Activated CD4-positive, alpha-beta T cell treated with anti-CD3 and anti-CD28 coated beads, Interleukin-2, amount 50 U/mL, for 1 hour (primary cell): ENCODE measurements at places on chromosomes 7 and 10.

GRCh38 chr10:58969576-58969975 is 206.9 kb upstream of the PHYHIPL start:
- no peak for DNase-seq

- DNase-seq, result no peak
Observed at GRCh38 chr10:67665491-67665890, 30.5 kb downstream of the CTNNA3 start.

DNA sequence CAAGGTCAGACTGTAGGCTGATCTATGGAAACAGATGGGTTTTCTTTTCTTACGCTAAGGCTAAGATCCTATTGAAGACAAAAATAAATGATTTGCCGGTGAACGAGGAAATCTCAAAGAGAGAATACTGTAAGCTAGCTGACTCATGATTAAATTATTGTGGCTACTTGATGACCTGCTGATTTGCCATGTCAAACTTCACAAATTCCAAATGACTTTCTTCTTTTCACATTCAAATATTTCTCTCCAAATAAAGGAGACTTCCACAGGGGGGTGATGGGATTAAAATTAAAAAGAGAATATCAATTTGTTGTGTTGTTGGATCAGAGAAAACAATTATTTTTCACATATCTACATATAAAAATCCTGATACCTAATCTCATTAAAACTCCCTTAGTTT is 860.6 kb upstream of the ZWINT start:
- no peak for DNase-seq

DNA sequence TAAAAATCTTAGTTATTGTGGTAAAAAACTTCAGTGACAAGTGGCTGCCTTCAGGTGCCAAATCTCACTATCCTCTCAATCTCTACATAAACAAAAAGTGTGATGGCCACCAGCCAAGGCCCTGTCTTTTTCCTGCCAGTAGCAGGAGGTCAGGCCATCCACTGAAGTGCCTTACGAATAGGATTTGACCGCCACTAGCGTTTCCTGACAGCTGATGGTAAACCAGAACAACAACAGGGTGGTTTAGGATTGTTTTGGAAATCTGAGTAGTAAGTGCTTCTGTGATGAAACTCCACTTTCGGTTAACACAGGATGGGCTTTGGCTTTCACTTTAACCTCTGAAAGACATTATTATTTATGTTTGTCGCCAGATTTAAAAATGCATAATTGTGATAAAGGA is 55.7 kb upstream of the OGDHL start:
- no peak for DNase-seq

GRCh38 chr7:28083164-28083997 is 97.2 kb downstream of the JAZF1 start:
- no peak for DNase-seq

DNA sequence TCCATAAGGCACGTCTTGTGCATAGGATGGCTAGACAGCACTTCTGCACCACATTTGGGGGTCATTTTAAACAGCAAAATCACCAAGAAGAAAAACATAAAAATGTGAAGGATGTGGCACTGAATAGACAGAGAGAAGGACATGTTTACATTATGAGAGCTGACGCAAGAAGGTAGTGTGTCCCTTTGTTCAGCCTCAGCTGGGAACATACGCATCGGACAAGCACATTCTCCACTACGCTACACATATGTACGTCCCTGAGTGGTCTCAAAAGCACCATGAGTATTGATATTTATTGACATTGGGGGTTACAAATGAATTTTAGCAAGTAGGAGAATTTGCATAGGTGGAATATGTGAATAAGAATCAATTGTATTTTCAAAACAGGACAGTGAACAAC is 20.2 kb downstream of the DDC start:
- no peak for DNase-seq
